Activated CD4-positive, alpha-beta T cell treated with anti-CD3 and anti-CD28 coated beads, Interleukin-2, amount 10 ng/mL, durations not matched to agents 24 days and 14 days (primary cell): ENCODE measurements at places on chromosomes 4 and X. TPM values are rescaled to one million over a fixed set of nuclear protein-coding genes. Genes with fewer than 3 reads are reported as not detected.
A peak's percentile ranks its signal among the peaks of the same experiment; 100 is the strongest.

Gene MED14
- 43.6 and 48.2 TPM in 2 replicates for total RNA-seq

Gene COL4A5
- total RNA-seq = not detected in 2 replicates

DNA sequence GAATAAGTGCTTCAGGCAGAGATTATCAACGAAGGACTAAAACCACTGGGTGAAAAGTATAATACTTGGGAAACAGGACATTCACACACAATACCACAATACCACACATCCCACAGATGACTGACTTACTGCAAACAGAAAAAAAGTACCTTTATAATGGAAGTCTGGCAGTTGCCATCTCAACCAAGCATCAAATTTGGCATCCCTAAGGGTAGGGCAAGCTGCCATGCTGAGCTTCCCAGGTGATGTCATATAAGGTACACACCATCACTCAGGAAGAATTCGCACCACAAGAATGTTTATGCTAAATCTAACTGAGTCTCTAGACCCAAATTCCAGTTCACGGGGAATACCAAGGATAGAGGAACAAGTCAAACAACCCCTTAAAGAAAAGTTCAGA, 9.1 kb downstream of the QDPR start:
- DNase-seq = no peak

- DNase-seq = no peak
Measured at GRCh38 chrX:11941571-11941970, 183.5 kb downstream of the MSL3 start.

Gene CDX4
- total RNA-seq = not detected in 2 replicates

- no peak for DNase-seq
Measured at GRCh38 chr4:121784401-121784800, 16.7 kb upstream of the EXOSC9 start.

Gene TRPC3
- 2.7 and 3.1 TPM in 2 replicates for total RNA-seq

- DNase-seq = no peak
Measured at GRCh38 chr4:168881781-168882420, 128.2 kb downstream of the CBR4 start.

DNA sequence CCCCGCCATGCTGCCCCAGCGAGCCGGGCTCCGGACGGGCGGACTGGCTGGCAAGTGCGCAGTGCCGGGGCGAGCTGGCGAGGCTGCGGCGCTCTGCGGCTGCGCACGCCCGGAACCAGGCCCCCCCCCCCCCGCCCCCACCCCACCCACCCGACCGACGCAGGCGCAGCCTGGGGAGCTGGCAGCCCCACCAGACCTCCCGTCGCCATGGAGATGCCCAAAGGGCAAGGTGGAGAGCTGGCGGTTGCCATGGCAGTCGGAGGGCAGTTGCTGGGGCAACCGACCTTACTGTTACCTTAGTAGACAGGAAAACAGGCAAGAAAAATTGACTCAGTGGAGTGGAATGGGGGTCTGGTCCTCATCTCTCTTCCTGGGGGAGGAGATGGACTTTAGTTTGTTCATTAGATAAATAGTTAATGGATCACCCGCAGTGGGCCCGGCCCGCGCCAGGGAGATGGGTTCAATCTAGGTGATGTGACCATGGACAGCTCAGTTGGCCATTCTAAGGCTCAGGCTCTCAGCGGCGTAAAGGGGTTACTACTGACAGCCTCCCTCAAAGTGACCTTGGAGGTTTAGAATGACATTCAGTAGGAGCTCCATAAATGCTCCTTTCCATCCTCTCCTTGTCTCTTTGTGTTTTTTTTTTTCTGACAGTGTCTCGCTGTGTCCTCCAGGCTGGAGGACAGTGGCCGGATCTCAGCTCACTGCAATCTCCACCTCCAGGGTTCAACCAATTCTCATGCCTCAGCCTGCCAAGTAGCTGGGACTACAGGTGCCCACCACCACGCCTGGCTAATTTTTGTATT, at the start of gene PCSK1N:
Gene PCSK1N, minus strand, starts transcription at position 87 of the 806 bp plus-strand sequence. Its CDS starts 78 bp downstream, at position 9.
- peak; percentile 62 for DNase-seq

GRCh38 chrX:137896123-137896522, 330.2 kb downstream of the ZIC3 start:
- DNase-seq = no peak

Gene GIMD1
- not detected in 2 replicates for total RNA-seq

DNA sequence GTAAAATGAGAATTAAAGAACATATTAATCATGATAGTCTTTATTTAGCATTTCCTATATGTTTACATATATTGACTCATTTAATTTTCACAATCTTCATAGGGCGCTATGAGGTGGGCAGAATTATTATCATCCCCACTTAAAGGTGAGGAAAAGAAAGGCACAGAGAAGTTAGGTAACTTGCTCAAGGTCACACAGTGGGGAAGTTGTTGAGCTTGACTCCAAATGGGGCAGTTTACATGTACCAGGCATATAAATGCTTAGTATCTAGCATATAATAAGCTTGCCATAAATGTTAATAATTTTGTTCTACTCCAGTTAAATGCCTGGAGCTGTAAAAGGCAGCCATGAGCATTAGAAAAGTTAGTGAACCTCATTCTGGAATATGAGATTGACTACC, 1.5 kb downstream of the CMC4 start:
- no peak for DNase-seq

GRCh38 chrX:39898147-39898546, 199.6 kb downstream of the BCOR start:
- no peak for DNase-seq

- DNase-seq = no peak
Measured at GRCh38 chr4:16140879-16141249, 57.0 kb upstream of the PROM1 start.

DNA sequence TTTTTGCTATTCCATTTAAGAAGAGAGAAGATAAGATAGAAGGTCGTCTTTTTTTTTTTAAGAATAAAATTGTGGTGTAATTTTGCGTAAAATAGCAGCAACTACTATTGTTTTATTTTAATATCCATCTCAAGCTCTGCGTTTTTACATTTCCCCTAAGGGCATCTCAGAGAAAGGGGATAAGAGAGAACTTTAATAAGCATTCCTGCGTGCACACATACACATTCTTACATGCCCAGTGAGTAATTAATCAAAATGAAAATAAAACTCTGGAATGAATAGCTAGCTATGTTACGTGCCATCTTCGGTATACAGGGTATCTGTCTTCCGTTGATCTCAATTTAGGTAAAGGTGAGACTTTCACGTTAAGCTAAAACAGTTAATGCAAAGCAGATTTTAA, 200.3 kb upstream of the TENM3 start:
- DNase-seq = no peak

Gene RIPPLY1
- not detected in 2 replicates for total RNA-seq

Gene TCEAL5
- not detected in 2 replicates for total RNA-seq

Gene MAGEA8
- total RNA-seq = not detected in 2 replicates

- DNase-seq = no peak
Measured at GRCh38 chr4:117156806-117157205, 71.4 kb upstream of the TRAM1L1 start.

Gene PDS5A
- total RNA-seq = 126 and 128 TPM in 2 replicates

- DNase-seq = no peak
Measured at GRCh38 chrX:23729214-23729613, 13.9 kb downstream of the ACOT9 start.

Gene MORC4
- 7.1 and 7.8 TPM in 2 replicates for total RNA-seq

GRCh38 chr4:112516471-112517066, 589 bp upstream of the NEUROG2 start:
- peak; percentile 67 for DNase-seq
